ENCODE measurements at places on chromosomes 1 and 21. TPM values are rescaled to one million over a fixed set of nuclear protein-coding genes. Genes with fewer than 3 reads are reported as not detected.
A peak's percentile ranks its signal among the peaks of the same experiment; 100 is the strongest.

Gene NMNAT2
- 2.0 TPM for total RNA-seq

- no peak for ATAC-seq
Observed at GRCh38 chr1:6491480-6491962, at the start of gene PLEKHG5. TSS of gene PLEKHG5 (minus strand) at chr1:6491667. CDS start at chr1:6477571, 14,096 bp downstream.

DNA sequence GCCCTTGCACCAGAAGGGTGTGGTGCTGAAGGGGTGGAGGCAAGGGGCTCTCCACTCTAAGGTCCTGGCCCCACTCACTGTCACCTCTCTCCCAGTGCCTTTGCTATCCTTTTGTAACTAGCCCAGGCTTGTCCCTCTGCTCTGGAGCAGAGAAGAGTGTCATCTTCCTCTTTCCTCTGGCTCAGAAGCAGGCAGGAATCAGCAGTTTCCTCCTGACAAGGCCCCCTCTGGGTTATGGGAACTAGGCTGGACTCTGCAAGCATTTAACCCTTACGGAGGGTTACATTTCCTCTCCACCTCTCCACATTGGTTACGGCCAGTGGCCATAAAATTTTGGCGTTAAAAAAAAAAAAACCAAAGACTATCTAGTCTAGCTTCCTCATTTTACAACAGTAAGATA lies 30.4 kb downstream of the PLXNA2 start:
- peak; percentile 41 for ATAC-seq

DNA sequence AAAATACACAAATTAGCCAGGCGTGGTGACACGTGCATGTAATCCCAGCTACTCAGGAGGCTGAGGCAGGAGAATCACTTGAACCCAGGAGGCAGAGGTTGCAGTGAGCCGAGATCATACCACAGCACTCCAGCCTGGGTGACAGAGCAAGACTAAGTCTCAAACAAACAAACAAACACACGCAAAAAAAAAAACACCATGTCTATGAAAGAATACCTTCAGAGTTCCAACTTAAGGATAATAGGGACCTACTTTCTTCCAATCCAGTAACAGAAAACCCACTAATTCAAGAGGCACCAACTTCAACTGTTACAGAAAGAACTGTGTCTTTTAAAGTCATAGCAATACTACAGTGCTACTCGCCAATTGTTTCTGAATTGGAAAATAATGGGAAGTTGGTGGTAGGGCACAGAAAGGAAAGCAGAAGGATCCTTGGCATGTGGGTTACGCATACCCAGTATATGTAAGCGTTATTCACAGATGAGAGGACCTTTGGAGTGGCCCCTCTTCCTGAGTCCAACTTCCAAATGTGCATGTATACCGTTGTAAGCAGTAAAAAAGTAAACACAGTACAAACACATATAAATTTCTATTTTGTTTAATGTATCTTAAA lies 87.0 kb downstream of the ACBD6 start:
- no peak for ATAC-seq

Data from gastroesophageal sphincter (tissue), 4 donors.